ENCODE measurements at places on chromosomes 6 and 20.

DNA sequence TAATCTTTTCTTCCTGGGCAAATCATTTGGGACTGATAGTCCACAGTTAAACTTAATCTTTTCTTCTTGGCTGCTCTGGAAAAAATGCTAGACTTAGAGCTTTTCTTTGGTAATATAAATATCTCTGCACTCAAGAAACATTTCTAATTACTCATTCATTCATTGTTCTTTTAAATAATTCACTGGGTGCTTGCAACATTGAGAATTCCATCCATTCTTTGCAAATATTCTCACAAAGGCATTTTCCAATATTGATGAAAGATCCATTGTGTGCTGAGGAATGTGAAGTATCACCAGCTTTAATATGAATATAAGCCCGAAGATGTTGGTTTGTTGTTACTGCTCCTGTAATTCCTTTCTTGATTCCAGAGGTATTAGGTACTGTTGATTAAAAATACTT lies 38.4 kb downstream of the AKAP7 start:
- DNase-seq: no peak

GRCh38 chr6:145629478-145629877 lies 105.8 kb downstream of the EPM2A start:
- no peak for DNase-seq

DNA sequence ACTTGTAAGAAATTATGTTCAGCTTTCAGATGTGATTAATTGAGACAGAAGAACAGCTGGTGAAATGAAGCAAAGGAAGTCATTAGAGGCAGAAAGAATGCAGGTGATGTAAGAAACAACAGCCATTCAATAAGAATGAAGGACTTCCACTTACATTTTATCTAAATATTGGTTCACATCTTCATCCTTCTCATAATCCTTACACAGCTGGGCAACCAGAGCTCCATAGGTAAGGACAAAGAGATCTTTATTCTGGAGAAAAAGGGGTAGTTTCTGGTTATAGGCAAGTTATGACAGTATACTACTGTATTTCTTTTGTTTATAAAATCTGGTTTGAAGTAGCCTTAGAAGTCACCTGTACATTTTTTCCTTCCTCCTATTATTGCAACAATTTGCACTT lies 2.3 kb downstream of the TRAPPC3L start:
- DNase-seq: no peak

DNA sequence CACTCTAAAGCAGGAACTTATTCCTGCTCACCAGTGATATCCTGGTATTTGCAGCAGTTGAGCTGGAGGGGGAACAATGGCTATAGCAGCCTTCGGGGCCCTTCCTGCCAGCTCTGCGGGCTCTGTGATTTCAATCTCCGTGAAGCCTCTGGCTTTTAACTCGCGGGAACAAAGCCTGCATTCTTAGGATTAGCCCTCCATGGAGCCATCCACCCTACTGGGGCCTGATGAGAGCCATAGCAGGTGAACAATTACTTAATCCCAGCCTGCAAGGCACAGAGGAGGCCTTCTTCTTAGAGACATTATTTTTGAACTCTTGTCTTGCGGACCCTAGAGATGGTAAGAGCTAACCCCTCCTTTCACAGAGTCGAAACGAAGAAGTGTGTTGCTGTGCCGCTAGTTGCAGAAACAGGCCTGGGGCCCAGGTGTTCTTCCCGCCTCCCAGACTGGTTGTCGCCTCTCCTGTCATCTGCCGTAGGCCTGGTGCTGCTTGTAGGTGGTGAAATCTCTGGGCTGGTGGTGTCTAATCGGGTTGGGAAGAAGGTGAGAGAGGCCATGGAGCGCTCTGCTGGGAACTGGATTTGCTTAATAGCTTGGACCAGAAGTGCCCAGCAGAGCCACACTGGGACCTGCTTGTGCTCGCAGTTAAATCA lies 9.7 kb downstream of the GHRH start:
- DNase-seq: no peak

GRCh38 chr6:109595998-109596397 lies 95.0 kb downstream of the AK9 start:
- DNase-seq: peak; percentile 49

Data from H1 (cell line).